ENCODE measurements at places on chromosomes 1 and 21. TPM values are rescaled to one million over a fixed set of nuclear protein-coding genes. Genes with fewer than 3 reads are reported as not detected.

GRCh38 chr1:224696021-224696420 is 79.9 kb downstream of the CNIH3 start:
- no peak for DNase-seq
- no peaks in the 10 kb centered on the region for H3K36me3 ChIP-seq
- peaks cover 8% of the 10 kb centered on the region for H3K4me1 ChIP-seq
- H3K4me3 ChIP-seq = no peak overlapping the region
- no peaks in the 10 kb centered on the region for H3K27me3 ChIP-seq
- no peak overlapping the region for H3K27ac ChIP-seq

DNA sequence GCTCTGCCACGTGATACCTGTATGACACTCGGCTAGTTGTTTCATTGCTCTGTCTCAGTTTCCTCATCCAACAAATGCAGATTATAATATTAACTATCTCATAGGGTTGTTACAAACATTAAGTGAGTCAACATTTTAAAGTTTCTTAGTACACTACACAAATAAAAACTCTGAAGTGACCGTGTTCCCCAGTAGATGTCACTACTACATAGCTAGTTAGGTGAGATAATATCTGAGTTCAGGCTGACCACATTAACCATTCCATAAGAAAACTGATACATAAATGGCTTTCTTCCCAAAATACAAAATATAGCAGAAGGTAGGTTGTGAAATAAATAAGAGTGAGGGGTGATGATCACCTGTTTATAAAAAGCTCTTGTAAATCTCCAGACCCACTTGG is 214.1 kb downstream of the NUF2 start:
- no peak overlapping the region for H3K27ac ChIP-seq
- no peak for DNase-seq
- H3K4me3 ChIP-seq = no peak overlapping the region
- H3K4me1 ChIP-seq = no peaks in the 10 kb centered on the region
- H3K36me3 ChIP-seq = no peaks in the 10 kb centered on the region

DNA sequence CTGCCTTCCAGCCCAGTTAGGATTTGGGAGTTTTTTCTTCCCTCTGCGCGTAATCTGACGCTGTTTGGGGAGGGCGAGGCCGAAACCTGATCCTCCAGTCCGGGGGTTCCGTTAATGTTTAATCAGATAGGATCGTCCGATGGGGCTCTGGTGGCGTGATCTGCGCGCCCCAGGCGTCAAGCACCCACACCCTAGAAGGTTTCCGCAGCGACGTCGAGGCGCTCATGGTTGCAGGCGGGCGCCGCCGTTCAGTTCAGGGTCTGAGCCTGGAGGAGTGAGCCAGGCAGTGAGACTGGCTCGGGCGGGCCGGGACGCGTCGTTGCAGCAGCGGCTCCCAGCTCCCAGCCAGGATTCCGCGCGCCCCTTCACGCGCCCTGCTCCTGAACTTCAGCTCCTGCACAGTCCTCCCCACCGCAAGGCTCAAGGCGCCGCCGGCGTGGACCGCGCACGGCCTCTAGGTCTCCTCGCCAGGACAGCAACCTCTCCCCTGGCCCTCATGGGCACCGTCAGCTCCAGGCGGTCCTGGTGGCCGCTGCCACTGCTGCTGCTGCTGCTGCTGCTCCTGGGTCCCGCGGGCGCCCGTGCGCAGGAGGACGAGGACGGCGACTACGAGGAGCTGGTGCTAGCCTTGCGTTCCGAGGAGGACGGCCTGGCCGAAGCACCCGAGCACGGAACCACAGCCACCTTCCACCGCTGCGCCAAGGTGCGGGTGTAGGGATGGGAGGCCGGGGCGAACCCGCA is at the start of gene PCSK9:
Gene PCSK9 (plus strand): TSS at position 207 of the 741 bp plus-strand sequence. CDS start 290 bp downstream, at position 497.
- H3K27ac ChIP-seq = no peak within 1 kb of the TSS
- peak; percentile 93 for DNase-seq
- H3K36me3 ChIP-seq = no peaks in the 10 kb centered on the region
- peaks cover 77% of the 10 kb centered on the region for H3K27me3 ChIP-seq

The SLAMF7 gene
- total RNA-seq = under 0.01 TPM

Measured in osteoblast (primary cell).